ENCODE measurements at places on chromosomes 11 and 22. TPM values are rescaled to one million over a fixed set of nuclear protein-coding genes. Genes with fewer than 3 reads are reported as not detected.
A peak's percentile ranks its signal among the peaks of the same experiment; 100 is the strongest.

DNA sequence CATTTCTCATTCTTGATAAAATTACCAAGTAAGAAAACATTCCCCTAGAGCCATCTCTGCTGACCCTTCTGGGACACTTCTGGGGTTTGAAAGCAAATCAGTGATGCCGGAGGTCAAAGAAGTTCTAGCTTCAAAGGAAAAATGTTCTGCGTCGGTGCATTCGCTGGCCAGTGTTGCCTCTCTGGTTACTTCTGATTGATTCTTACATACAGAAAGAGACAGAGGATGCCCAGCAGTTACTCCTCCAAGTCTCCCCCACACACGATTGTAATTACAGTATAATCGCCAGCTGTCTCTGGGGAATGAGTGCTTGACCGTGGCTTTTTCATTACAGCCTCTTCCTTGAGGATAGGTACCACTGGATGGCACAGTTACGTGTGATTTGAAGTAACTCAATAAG lies 150.9 kb downstream of the SNX19 start:
- H3K36me3 ChIP-seq = no peaks in the 10 kb centered on the region
- no peak overlapping the region for H3K27ac ChIP-seq
- no peaks in the 10 kb centered on the region for H3K27me3 ChIP-seq
- DNase-seq = no peak

DNA sequence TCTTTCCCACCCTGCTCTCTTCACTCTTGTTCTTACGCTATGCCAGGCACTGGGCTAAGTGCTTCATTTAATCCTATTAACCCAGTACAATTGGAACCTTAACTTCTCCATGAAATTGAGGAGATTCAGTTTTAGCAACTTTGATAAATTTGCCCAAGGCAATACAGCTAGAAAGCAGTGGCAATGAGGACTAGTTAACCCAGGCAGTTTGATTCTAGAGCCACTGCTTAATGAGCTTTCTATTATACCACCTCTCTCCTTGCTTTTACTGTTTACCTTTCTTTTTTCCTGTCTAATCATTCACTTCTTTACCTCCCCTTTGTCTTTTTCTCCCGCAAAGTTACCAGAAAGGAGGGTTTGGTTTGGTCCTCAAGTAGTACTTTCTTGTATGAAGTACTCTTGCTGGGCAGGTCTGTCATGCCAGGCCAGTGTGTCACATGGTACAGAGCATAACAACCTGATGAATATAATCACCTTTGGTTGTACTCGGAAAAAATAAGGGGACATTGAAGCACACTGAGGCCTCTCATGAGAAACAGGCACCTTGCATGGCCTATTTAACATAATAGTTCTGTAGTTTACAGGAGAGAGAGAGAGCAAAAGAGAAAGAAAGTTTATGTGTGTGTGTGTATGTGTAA lies 70.6 kb downstream of the PDHX start:
- DNase-seq = no peak
- peaks cover 10% of the 10 kb centered on the region for H3K36me3 ChIP-seq
- H3K4me1 ChIP-seq = no peaks in the 10 kb centered on the region

GRCh38 chr11:71940561-71941219 lies 11.8 kb downstream of the RNF121 start:
- DNase-seq = no peak
- H3K27me3 ChIP-seq = no peaks in the 10 kb centered on the region
- no peaks in the 10 kb centered on the region for H3K4me1 ChIP-seq

DNA sequence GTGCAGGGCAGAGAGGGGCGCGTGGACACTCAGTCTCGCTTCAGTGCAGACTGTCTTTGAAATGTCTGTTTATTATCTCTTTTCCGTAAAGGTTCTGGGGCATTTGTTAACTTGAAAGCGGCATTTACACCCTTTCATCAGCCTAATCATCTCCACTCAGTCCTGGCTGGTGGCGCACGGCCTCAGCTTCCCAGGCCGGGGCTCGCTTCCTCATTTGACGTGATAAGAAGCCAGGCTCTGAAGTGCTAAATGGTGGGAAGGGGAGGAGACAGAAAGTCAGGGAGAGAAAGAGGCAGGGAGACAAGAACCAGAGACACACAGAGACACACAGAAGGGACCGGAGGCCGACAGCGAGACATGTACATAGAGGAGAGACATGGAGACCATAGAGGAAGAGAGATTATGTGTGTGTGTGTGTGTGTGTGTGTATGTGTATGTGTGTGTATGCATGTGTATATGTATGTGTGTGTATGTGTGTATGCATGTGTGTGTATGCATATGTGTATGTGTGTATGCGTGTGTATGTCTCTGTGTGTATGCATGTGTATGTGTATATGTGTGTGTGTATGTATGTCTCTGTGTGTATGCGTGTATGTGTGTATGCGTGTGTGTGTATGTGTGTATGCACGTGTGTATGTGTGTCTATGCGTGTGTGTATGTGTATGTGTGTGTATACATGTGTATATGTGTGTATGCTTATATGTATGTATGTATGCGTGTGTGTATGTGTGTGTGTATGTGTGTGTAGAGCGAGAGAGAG lies 101.5 kb downstream of the ST3GAL4 start:
- H3K4me3 ChIP-seq = no peak overlapping the region
- no peaks in the 10 kb centered on the region for H3K27me3 ChIP-seq
- no peaks in the 10 kb centered on the region for H3K36me3 ChIP-seq

DNA sequence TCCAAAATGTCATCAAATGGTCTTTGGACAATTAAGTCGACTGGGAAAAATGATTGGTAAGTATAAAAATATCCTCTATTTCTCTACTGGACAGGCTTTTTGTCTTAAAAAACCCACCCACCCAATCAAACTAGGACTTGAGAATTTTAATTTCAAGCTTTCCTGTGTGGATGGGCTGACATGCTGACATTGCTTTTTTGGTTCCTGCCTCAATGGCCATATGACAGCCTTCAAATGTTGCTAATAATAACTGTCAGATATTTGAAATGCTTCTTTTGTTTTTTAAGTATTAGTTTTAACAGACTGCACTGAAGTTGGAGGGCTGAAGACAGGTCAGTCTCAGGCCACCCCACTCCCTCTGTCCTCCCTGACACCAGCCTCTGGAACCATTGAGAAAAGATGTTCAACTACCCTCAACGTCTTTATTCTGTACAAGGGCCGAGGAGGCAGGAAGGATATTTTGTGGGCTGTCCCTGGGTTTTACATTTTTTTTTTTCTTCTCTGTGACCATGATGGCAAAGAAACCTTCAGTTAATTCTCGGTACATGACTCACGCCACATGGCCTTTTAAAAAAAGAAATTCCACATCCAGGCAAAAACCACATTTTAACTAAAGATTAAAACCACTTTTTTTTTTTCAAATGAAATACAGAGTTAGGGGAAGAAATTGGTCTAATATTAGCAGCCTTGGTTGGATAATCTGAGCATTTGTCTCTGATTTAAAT lies 130.4 kb downstream of the SLC1A2 start:
- H3K36me3 ChIP-seq = no peaks in the 10 kb centered on the region
- no peak for DNase-seq
- no peak overlapping the region for H3K4me3 ChIP-seq
- no peak overlapping the region for H3K27ac ChIP-seq

- no peaks in the 10 kb centered on the region for H3K36me3 ChIP-seq
- no peak overlapping the region for H3K4me3 ChIP-seq
- DNase-seq = no peak
- no peaks in the 10 kb centered on the region for H3K27me3 ChIP-seq
- H3K27ac ChIP-seq = no peak overlapping the region
- H3K4me1 ChIP-seq = no peaks in the 10 kb centered on the region
These were observed 21.6 kb downstream of the IMMP1L start for GRCh38 chr11:31487848-31488247.

DNA sequence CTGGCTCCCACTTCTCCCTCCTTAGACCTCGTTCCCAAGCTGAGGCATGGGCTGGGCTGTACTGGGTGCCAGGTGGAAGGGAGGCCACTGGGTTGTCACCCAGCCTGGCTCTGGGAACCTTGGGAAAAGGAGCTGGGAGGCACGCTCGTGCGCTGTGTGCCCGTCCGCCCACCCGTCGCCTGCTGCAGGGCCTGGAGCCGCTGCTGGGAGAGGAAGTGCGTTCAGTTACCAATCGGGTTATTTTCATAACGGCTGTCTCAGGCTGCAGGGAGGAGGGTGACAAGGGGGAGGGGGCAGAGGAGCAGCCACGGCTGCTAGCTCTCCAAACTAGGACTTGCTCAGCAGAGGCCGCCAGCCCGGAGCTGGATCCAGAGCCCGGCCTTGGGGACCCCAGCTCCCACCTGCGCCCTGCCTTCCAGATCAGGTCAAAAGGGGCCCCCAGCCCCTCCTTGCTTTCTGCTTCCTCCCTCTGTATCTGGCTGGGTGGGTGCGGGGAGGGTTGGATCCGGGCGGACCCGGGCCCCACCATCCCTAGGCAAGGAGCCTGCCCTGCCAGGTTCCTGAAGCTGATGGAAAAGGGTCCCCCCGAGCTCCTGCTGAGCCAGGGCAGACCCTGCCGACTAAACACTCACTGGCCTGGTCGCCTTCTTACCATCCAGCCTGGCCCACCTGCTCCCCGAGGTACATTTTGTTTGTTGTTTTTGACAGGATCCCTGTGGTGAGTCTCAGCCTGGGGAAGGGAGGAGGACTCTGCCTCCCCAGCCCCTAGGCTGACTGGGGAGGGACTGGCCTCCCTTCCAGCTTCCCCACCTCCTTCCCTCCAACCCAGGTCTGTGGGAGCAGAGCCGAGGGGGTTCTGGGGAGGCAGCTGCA lies 14.3 kb downstream of the DGKZ start:
- H3K27ac ChIP-seq = peak overlapping the region; percentile 57
- peaks cover 13% of the 10 kb centered on the region for H3K36me3 ChIP-seq
- peak overlapping the region; percentile 68 for H3K4me3 ChIP-seq
- H3K27me3 ChIP-seq = no peaks in the 10 kb centered on the region
- H3K4me1 ChIP-seq = peaks cover 86% of the 10 kb centered on the region

NTM gene
- not detected for polyA plus RNA-seq

- no peak overlapping the region for H3K4me3 ChIP-seq
- H3K4me1 ChIP-seq = peaks cover 30% of the 10 kb centered on the region
- H3K36me3 ChIP-seq = peaks cover 51% of the 10 kb centered on the region
These were observed 1.9 kb downstream of the SYVN1 start for GRCh38 chr11:65132238-65132987.

TPBGL gene
- 0.10 TPM for polyA plus RNA-seq

UPK3A gene
- polyA plus RNA-seq = not detected

DNA sequence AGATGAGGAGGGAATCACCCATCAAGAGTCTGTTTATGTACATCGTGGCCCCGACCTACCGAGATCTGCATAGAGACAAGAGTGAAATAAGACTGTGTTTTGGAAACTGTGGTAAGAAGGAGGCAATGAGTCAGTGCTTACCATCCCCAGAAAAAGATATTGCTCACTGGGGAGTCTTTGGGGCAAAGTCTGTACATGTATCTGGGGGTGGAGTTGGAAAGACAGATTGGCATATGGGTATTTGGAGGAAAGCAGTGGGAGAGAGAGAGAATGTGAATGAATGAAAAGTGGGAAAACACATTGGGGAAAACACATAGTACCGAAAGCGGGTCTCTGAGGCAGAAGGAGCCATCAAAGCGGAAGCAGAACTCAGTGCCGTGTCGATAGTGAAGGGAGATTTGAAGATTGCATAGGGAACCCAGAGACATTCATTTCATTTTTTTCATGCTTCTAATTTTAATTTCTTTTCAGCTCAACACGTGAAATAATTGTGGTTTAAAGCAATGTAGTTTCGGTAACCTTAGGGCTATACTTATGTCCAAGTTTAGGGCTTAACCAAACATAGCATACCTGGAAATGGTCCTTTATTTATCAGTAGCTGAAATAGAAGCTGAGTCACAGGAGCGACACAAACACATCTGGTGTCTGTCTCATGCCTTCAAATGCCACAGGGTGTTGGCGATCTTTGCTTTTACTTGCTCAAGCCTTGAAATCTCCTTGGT lies 98.6 kb upstream of the CD44 start:
- peaks cover 68% of the 10 kb centered on the region for H3K4me1 ChIP-seq
- no peaks in the 10 kb centered on the region for H3K36me3 ChIP-seq
- peak; percentile 84 for DNase-seq
- peak overlapping the region; percentile 94 for H3K27ac ChIP-seq

DNA sequence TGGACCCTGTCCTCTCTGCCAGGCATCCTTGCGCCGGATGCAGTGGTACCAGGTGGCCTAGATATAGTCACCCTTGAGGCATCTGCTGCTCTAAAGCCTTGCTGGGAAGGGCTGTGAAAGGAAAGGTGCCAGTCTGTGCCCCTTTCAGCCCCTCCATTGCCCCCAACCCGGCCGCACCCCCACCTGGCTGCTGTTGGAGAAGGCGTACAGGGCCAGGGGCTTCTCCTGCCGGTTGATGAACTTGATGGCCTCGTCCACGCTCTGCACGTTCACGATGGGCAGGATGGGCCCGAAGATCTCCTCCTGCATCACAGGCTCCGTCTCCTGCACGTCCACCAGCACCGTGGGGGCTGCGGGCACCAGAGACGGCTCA lies 10.2 kb downstream of the ALDH3B2 start:
- no peak for DNase-seq
- H3K4me1 ChIP-seq = no peaks in the 10 kb centered on the region
- no peak overlapping the region for H3K4me3 ChIP-seq

DNA sequence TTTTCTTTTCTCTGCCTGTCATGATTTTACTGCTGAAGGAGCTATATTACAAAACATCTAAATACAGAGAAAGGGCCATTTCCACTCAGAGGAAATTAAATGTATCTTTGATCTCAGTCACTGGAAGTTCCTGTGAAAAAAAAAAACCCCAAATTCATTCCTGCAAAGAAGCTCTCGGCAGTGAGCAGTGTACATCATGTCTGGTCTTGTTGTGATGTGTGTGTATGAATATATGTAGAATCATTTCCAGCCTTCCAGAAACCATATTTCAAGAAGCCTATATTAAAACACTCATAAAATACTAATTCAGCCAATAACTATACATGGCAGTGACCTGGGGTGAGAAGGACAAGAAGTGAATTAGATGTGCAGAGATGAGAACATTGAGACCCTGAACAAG lies 393.2 kb upstream of the TENM4 start:
- no peak overlapping the region for H3K4me3 ChIP-seq
- no peak overlapping the region for H3K27ac ChIP-seq
- no peaks in the 10 kb centered on the region for H3K36me3 ChIP-seq
- no peak for DNase-seq

DNA sequence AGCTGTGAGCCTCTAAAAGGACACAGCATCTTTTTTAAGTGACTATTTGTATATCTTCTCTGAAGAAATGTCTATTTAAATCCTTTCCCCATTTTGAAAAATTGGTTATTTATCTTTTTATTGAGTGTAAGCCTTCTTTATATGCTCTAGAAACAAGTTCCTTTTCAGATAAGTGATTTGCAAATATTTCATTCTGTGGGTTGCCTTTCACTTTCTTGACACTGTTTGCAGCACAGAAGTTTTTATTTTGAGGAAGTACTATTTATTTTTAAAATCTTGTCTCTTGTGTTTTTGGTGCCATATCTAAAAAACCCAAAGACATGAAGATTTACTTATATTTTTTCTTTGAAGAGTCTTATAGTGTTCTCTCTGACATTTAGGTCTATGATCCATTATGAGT lies 40.1 kb upstream of the LYVE1 start:
- H3K27ac ChIP-seq = no peak overlapping the region
- no peaks in the 10 kb centered on the region for H3K4me1 ChIP-seq
- H3K36me3 ChIP-seq = no peaks in the 10 kb centered on the region
- H3K4me3 ChIP-seq = no peak overlapping the region
- DNase-seq = no peak

DNA sequence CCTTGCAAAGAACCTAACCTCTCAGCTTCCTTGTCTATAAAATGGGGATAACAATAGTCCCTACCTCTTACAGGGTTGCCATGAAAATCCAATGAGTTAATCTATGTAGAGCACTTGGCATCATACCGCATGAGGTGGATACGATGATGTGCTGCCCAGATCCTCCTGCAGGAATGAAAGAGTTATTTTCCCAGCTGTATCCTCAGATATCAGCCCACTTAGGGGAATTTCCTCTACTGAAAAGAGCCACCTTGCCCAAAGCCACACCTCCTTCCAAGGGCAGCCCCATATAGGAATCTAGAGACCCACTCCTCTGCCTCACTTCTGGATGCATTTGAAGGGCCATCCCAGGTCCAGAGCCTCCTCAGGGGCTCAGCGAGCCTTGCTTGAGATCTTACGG lies 128.4 kb downstream of the CCDC81 start:
- no peak overlapping the region for H3K4me3 ChIP-seq
- no peaks in the 10 kb centered on the region for H3K4me1 ChIP-seq
- no peak for DNase-seq
